AG10803 (cell line): ENCODE measurements at places on chromosomes 1 and 21.

GRCh38 chr1:2534315-2534686, 4.2 kb upstream of the HES5 start:
- DNase-seq: no peak

DNA sequence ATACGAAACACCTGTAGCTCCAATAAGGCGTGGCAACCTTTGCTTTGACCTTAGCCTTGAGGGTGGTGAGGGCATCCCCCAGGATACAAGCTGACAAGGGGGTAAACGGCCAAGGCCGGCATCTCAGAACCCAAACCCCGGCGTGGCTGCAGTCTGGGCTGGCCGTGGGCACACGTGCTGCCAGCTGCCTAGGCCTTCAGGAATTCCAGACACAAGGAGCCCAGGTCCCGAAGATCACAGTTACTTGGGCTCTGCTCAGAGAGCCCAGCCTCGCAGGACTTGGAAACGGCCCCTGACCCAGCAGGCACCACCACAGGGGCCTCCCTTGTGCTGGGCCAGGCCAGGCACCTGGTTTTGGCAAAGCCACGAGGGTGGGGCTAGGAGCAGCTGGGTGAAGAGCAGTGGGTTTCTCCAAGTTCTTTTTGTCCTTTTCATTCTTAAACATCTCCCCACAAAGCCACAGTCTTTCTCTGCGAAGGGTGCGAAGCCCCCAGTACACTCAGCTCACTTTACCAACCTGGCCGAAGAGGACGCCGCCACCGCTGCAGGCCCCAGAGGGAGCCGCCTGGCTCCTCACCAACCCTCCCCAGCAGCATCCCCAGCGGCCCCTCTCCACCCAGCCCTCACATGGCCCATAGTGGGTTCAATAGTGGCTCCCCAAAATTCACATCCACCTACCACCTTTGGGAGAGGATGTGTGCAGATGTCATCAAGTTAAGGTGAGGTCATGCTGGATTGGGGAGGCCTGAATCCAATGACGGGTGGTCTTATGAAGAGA, 26.8 kb downstream of the PRDM15 start:
- DNase-seq: no peak

DNA sequence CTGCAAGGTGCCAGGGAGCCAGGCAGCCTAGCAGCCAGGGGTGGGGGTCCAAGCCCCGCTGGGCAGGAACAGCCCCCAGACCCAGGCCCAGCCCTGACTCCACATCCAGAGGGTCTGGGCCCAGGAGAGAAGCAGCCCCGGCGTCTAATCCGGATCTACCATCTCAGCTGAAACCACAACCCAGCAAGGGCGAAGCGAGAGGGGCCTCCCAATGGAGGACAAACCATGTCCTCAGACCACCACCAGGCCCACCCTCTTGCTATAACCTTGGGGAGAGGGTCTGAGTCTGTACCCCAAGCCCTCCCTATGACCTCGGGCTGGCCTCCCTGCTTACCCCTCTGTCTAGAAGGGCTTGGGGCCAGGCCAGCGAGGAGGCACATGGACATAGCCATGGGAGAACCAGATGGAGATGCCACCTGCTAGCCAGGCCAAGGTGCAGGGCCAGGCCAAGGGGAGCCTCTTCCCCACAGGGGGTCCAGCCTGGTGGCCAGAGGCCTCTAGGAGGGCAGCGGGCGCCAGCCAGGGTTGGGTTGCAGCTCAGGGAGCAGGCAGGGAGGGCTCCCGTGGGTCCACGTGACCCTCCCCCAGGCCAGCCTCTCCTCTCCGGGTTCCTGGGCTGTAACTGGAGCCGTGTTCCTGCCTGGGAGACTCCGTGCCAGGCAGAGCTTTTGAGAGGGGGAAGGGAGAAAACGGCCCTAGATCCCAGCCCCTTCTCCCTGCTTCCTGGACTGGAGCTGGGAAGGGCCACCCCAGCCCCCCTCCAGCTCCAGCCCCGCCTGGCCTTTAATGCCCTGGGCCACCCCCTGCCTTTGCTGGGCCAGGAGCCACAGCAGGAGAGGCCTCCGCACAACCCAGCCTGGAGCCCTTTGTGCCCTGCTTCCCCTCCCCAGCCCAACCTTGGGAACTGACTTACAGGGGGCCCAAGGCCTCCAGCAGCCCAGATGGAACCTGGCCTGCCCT, 2.5 kb downstream of the WNT9A start:
- no peak for DNase-seq

DNA sequence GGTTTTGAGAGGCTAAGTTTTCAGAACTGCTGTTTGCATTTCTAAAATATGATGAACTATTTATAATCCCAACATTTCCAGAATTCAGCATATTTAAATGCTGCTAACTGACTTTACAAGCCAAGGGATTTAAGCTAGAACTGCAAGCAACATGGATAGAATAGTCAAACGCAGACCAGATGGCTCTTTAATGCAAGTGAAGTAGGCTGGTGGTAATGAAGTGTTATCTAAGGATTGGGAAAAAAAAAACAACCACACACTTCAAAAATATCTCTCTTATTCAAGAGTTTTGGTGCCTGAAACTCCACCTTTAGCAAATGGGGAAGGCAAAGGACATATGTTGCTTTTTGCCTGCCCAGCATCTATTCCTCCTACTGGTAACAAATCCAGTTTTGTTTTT, 20.9 kb upstream of the SSX2IP start:
- DNase-seq: no peak

DNA sequence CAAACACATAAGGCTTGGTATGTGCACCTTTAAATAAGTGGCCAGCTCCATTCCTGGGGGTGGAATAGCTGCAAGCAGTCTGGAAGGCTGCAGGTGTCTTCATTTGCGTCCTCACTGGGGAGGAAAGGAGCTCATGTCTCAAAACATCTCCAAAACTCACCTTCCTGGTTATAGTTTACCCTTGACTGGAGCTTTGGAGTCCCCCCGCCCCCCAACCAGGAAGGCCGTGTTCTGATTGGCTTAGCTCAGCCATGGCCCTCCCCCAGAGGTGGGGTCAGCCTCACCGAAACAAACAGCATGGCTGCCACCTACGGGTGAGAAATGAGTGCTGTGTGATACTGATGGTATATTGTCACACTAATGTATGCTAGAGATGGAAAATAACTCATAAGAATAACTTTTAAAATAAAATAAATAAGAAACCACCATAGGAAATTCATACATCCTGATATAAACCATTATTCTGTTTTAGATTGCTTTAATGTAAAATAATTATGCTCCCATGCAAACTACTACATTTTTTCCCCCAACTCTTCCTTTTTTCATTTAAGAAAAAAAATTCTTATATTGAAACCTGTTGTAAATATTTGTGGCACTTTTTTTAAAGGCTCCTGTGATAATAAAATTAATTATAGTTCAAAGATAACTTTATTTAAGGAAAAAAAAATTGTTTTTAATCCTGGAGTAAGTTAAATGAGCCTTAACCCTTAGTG, 90.8 kb downstream of the ZP4 start:
- no peak for DNase-seq

- DNase-seq: no peak
Measured at GRCh38 chr21:29260461-29260860, 38.3 kb upstream of the BACH1 start.

DNA sequence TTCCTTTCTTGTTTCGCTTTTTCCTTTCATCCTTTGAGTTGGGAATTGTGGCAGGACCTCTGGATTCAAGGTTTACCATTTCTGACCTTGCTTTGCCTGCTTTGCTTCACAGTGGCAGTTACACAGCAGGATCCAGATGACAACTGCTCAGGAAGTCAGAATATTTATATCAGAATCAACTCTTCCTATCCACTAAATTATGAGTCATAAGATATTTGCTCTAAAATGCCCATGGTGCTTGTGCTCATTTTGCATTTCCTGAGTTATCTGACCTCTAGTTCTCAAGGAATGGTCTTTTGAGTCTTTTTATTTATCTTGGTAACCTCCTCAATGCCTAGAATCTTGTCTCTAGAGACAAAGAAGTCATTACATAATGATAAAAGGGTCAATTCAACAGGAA, 290.8 kb downstream of the LRRC7 start:
- no peak for DNase-seq

DNA sequence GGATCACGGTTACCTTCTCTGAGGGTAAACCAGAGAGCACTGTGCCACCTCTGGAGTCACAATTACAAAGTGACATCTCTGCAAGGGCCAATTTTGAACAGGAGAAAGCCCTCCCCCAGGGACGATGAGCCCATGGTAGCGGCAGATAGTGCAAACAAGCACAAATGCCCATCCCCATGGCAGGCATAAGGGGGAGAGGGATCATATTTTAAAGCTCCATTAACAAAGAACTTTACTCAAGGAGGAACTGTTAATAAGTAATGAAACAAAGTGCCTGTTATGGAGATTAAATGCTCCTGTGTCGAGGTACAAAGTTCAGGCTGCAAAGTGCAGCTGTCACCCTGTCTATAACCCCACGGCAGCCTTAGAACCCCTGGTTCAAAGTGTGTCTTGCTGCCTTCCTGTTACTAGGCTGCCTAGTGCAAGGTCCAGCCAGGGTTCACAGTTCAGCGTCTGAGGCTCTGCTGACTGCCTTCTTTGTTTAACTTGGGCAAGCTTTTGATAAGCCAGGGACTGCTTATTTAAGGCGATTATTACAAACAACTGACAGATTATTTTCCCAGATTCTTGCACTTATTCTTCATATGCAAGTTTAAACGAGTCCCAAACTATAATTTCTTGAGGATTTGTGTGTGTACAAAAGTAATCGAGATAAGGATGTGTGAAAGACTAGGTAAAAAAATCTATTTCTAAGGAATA, 75.7 kb upstream of the NRIP1 start:
- DNase-seq: no peak

GRCh38 chr1:89198491-89199072, at the start of gene GBP4:
Gene GBP4 (minus strand): TSS chr1:89198942. CDS start chr1:89198834, 108 bp downstream.
- peak; percentile 23 for DNase-seq

- DNase-seq: peak; percentile 53
Measured at GRCh38 chr1:150221552-150221951, 14.4 kb downstream of the ANP32E start.

GRCh38 chr21:27513016-27513415, 546.1 kb upstream of the ADAMTS5 start:
- DNase-seq: no peak

DNA sequence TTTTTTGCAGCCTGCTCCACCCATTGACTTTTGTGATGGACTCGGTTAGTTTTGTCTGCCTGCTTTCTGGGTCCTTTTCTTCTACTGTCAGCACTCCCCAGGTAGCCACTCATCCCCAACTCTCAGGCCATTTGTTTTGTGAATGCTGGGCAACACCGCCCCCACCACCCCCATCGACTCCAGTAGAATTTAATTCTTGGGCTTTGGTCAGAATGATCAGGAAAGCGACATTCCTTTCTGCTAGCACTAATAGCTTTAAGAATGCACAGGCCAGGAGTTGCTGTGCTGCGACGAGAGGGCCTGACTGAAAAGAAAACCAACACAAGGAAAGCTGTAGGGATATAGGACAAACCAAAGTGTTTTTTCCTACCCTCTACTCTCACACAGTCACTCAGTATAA, 144.4 kb downstream of the CDC7 start:
- DNase-seq: no peak

GRCh38 chr21:17693801-17694200, 81.1 kb upstream of the BTG3 start:
- no peak for DNase-seq

GRCh38 chr1:171702598-171702997, 39.3 kb downstream of the VAMP4 start:
- DNase-seq: no peak

- no peak for DNase-seq
Measured at GRCh38 chr1:198678901-198679329, 40.1 kb downstream of the PTPRC start.

- DNase-seq: peak; percentile 56
Measured at GRCh38 chr1:6727535-6727934, 25.9 kb upstream of the DNAJC11 start.

DNA sequence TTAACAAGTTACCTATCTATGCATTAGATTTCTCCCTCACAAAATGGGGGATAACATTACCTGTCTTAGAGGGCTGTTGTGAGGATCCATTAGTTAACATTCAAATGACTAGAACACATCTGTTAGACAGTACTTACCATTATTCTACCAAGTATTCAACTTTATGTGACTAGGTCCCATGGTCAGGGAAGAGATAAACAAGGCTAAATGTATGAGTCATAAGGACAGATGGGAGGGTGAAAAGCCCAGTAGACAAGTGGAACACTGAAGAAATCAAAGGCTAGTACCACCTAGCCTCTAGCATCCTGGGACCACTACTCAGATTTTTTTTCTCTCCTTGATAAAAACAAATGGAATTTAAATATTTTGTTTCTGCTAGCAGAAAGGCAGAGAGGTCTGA, 9.0 kb upstream of the VHLL start:
- peak; percentile 40 for DNase-seq

DNA sequence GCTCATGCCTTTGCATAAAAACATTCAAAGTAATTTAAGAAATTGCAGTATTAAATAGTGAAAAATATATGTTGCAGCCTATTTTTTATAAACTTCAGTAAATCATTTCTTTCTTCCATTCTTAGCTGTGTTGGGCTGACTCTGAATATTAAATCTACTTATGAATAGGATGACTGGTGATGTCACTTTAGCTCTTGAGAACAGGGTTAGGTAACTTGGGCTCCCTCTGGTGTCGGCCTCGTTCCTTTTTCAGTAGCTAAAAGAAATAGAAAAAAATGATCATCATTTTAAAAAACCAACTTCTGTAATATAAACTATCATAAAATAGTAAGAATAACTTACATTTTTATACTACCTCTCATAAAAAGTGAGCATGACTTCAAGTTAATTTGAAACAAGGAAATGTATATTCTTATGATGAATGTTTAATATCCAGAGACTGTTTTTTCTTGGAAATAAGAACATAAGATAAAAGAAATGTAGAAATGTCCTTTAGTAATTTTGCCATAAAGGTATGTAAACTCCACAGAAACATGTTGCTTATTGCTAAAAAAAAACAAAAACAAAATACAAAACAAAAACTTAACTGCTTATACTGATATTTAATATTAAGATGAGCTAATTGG, 26.8 kb upstream of the NCAM2 start:
- peak; percentile 44 for DNase-seq

- DNase-seq: peak; percentile 1
Measured at GRCh38 chr1:63143482-63143881, 178.9 kb upstream of the FOXD3 start.

- no peak for DNase-seq
Measured at GRCh38 chr1:230112131-230112701, 45.2 kb downstream of the GALNT2 start.
